ENCODE measurements at places on chromosomes 5 and 9. TPM values are rescaled to one million over a fixed set of nuclear protein-coding genes. Genes with fewer than 3 reads are reported as not detected.

DNA sequence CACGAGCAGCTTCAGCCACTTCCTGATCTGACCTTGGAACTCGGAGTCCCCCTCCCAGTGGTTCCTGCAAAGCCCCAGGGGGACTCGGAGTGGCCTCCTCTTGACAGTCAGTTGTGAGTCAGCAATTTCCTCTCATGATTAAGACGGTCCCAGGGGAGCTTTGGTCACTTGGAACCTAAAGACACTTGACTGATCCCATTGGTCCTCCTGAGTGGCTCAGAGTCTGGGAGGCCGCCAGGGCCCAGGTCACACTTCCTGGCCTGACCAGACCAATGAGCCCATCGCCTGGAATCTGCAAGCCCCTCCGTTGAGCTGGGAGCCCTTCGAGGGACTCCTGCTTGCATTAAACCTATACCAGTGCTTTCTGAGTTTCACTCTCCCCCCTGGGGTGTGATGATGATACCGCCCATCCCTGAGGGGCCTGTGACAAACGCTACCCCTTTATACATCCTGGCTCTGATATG lies 29.1 kb downstream of the TSPAN17 start:
- no peak for ATAC-seq

DNA sequence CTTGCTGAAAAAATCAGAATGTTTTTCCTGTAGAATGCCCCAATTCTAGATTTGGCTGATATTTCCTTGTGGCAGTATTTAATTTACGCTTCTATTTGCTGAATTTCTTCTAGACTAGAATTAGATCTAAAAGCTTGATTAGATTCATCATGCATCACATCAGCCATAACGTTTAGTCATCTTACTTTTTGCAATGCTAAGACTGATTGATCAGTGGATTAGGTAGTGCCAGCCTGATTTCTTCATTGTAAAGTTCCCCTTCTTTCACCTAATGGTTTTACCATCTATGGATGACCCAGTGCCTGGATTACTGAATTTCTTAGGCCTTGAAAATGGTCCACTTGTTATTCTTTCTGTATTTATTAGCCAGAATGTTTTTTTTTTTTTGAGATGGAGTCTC lies 83.9 kb downstream of the PBX3 start:
- no peak for ATAC-seq

DNA sequence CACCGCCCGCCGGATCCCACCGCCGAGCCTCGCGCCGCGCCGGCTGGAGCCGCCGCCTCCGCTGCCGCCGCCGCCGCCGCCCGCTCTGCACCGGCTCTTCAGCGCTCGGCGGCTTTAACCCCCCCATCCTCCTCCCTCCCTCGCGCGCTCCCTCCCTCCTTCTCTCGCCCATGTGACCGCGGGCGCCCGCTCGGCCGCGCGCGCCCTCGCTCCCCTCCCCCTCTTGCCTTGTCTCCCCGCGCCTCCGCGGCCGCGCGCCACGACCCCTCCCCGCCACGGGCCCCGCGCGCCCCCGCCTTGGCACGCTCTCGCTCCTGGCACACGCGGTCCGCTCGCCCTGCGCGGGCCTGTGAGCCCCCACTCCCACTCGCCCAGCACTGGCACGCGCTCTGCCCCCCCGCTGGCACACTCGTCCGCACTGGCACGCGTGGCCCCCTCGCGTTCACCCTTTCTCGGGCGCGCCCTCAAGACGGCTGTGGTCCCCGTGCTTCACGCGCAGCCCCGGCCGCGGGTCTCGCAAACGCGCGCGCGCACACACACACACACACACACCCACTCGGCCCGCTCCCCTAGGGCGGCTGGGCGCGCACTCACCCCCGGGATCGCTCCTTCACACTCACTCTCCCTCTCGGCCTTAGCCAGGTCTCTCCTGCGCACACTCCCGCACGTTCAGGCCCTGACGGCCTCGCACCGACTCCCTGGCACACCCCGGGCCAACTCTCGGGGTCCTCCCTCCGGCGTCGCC lies at the start of gene CNTFR:
TSS of gene CNTFR (minus strand) at position 89 of the 745 bp plus-strand sequence. CDS start 20,743 bp downstream, outside the sequence.
- ATAC-seq = no peak

- ATAC-seq = no peak
Observed at GRCh38 chr5:156526081-156526925, 199.3 kb downstream of the SGCD start.

Gene KCNV2
- not detected for total RNA-seq

GRCh38 chr5:61678966-61679365 lies 346.9 kb downstream of the ZSWIM6 start:
- ATAC-seq = no peak

DNA sequence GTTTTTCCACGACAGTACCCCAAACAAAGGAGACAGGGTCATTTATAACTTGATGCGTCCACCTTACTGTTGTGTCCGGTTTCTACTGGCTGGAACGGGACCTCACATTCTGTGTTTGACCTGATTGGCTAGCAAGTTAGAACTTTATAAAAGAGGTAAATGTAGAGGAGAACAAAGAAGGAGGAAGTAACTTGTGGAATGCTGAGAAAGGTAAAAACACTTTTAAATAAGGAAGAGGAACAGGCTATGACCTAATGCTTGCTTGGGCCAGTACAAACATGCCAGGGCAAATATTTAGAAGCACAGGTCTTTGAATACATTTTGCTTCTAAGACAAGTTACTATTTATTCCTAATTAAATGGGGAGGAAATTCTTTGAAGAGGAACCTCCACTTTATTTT lies 251.6 kb downstream of the KIAA0825 start:
- no peak for ATAC-seq

DNA sequence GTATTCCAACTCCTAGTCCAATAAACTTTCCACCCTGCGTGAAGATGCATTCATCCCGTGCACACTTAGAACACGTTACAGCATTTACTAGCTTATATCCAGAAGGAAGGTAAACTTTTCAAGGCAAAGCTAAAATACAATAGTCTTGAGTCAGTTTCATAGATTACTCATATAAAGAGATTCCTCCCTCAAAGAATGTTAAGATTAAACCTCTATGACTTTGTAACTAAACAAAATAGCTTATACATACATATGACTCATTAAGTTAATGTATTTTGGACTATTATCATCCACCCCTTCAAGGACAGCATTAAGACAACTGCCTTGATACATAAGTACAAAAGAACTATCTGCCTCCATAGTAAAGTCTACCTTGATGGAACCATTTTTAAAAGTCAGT lies 36.1 kb downstream of the TLE1 start:
- ATAC-seq = no peak
